ENCODE measurements at places on chromosomes 5 and 9.

DNA sequence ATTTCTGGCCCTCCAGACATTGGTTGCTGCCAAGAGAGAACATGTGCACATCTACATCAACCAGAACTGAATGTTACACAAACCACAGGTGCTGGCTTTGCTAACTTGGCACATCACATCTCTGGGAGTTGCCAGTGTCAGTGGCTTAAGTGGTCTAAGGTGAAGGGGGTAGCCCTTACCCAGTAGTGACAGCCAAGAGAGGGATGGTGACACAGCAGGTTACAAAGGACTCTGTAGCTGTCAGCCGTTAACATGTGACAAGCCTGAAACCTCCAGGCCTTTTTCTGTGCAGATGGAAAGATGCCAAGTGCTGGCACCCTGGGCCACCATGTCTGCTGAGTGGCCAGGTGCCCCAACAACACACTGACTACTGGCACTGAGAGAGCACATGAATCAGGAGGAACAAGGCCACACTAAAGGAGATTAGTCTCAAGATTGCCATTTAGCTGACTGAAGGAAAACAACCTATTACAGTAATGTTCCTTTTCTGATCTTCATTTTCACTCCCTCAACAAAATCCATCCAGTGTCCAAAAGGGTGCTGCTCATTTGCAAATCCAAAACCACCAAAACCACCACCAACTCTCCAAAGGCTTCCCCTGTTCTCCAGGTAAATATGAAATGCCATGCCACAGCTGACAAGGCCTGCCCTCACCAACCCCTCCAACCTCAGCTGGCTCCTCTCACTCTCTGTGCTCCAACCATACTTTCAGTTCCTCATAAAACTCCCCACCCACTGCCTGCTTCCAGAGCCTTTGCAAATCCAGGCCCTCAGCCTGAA, 20.2 kb downstream of the SIL1 start:
- DNase-seq: peak; percentile 26

DNA sequence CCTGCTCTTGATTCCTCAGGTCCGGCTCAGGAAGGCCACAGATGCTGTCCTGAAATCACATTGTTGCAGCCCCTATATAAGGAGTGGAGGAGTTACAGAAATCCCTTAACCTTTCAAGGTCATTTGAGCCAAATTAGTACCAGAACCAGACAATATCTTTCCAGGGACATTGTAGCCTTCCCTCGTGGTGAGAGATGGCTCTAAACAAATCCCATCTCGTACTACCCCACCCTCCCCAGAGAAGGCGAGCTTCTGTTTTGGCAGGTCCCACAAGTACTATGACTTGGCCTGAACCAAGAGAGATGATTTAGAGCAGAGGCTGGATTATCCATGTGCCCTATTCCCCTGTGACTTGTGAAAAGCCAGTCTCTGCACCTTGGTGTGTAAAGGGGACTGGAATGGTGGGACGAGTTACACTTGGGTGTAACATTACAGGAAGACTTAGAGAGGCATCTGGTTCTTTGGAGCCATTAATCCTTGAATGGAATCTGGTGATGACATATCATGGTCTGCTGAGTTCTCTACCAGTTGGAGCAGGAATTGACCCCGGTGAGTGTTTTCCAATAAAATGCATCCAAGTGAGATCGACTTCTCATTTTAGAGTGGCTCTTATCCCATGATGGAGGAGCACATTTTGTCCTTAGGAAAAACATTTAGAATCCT, at the start of gene FAM240B:
Gene FAM240B (minus strand): TSS at position 51 of the 663 bp plus-strand sequence. CDS start 16,134 bp downstream, outside the sequence.
- no peak for DNase-seq

GRCh38 chr5:14364096-14364495, 217.5 kb upstream of the OTULINL start:
- DNase-seq: no peak

GRCh38 chr5:43046474-43046873, 6.4 kb upstream of the ANXA2R start:
- DNase-seq: no peak

GRCh38 chr5:127187706-127188105, 102.9 kb upstream of the MEGF10 start:
- DNase-seq: no peak

DNA sequence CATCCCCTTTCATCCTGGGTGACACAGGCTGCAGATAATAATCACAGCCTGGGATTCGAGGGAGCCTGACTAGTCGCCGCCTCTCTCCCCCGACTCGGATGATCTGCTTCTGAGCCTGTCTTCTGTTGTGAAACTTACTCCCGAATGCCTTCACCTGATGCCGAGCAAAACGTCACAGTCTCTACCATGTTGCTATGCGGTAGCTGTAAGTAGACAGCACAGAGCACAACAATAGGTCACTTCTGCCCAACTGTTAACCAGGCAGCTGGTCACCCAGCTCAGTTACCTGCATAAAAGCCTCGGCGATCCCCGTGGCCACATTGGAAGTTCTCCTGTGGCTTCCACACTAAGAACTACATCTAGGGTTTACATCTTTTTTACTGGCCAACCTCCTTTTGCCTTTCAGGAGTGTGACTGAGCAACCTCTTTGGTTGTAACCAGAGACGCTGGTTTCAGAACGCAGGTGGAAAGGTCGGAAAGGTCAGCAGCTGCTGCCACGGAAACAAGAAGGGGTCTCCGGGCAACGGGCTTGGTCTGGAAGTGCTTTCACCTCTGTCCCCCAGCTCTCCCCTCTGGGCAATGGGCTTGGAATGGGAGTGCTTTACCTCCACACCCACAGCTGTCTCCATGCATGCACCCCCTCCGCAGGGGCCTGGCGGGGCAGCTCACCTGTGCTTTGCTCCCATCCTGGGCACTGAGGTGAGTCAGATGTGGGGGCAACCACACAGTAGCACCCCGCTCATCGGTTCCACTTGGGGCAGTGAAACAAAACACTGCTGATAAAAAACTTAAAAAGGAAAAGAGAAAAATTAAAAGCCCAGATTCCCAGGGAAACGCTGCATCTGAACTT, 7.6 kb upstream of the PPP1R26 start:
- DNase-seq: no peak

DNA sequence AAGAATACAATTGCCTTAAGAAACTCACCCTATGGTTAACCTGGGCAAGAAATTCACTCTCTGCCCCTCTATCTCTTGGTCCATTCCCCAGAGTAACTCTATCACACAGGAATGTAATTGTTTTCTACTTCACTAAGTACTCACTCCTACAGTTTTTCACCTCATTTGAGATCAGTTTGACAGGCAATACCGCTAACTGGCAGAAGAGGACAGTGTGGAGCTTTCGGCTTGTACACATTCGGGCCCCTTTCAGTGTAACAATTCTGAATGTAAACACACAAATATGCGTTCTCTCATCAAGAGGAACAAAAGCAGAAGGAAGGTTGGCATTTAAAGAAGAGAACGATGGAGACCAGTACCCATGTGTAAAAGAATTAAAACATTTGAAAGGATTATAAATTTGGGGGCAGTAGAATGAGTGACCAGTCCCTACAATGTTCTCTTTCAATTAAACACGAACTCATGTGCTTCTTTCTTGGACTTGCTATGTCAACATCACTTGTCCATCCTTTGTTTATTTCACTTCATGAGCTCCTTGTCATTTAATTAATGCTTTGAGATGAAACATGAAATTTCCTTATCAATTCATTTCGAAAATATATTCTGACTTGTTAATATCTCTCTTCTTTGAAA, 188.5 kb upstream of the GRAMD2B start:
- no peak for DNase-seq

DNA sequence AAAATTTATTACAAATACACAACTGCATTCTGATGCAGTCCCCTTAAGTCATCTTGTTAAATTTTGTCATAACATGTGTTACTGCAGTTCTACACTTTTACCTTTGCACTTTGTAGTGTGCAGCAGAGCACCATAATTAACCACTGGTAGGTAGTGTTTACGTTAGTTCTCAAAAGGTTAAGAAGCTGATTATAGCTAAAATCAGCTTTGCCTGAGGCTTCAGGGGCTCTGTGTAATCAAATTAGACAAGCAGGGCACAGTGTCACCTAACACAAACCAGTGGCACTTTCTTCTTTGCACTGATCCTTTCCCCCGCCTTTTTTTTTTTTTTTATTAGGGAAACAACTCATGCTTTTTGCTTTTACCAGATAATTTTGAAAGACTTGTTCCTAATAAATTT, 26.1 kb downstream of the POU5F2 start:
- no peak for DNase-seq

- no peak for DNase-seq
Observed at GRCh38 chr5:463952-464351, 21.0 kb downstream of the EXOC3 start.

GRCh38 chr5:69308046-69308553, 24.5 kb downstream of the CCDC125 start:
- no peak for DNase-seq

DNA sequence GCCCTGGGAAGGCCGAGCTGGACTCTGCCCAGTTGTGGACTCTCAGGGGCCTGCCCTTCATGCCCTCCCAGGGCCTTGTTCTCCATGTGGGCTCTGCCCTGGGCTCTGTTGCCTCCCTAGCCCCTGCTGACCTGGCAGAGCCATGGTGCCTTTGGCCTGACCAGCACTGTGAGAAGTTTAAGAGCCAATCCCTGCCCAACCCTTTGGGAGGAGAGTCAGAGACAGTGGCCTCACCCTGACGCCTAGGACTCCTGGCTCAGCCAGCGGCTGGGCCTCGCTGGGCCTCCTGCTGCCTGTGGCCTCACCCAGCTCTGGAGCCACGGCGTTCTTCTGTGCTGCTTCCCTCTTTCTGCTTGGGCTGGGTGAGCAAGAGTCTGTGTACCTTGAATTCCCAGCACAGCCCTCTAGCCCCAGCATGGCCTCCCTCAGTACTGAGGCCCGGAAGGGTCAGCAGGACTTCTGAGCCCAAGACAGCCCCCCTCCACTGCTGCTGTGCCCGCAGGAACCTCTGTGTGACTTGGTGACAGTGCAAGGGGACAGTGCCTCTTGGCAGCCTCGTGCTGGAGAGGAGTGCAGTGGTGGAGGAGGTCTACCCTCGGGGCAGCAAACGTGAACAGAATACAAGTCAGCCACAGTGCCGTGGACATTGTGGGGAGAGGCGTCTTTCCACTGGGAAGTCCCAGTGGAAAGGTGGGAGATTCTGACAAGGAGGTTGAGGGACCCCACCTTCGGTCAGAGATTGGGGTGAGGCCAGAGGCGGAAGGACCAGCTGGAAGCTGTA, 97.4 kb downstream of the CACNA1B start:
- no peak for DNase-seq

DNA sequence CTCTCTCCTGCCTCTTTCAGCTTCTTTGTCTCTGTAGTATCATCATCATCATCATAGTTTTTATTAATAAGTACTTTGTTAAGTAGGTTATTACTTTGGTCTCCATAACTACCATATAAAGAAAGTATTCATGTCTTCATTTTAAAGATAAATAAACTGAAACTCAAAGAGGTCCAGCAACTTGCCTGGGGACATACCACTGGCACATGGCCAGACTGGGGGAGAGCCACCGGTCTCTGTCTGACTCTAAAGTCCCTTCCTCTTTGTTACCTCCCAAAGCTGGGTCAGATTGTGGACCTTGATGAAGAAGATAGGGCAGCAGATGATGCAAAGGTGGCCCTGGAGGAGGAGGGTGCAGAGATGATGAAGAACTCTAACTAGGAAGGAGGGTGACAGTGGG, 8.5 kb downstream of the CDX1 start:
- DNase-seq: no peak

DNA sequence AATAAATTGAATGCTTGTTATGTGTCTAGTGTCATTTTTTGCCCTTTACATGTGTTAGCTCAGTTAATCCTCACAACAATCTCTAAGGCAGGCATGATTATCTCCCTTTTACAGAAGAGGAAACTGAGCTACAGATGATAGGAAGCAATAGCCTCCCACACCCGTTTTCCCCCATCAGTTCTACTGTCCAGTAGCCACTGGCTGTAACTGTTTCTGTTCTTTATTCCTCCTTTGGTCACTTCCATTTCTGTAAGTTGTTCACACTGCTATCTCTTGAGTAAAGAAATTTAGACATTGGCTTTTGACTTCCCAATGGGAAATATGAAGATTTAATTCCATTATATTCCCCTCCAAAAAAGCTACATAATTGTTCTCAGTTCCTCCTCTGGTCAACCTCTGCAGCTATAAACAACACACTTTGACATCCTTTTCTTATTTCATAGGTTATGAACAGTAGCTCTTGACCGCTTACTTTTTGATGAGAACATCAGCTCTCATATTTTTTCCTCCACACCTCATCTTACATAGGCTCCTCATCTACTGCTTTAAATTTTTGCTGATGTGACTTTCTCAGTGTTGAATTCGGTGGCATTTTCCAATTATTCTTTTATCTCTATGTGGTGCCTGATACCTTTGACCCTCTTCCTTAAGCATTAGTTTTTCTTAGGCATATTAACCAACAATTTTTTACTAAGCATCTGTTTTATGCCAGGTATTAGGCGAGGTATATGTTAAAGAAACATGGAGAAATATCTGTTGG, 21.4 kb downstream of the SPZ1 start:
- no peak for DNase-seq

- DNase-seq: no peak
Observed at GRCh38 chr5:10859393-10860195, 98.6 kb upstream of the DAP start.

DNA sequence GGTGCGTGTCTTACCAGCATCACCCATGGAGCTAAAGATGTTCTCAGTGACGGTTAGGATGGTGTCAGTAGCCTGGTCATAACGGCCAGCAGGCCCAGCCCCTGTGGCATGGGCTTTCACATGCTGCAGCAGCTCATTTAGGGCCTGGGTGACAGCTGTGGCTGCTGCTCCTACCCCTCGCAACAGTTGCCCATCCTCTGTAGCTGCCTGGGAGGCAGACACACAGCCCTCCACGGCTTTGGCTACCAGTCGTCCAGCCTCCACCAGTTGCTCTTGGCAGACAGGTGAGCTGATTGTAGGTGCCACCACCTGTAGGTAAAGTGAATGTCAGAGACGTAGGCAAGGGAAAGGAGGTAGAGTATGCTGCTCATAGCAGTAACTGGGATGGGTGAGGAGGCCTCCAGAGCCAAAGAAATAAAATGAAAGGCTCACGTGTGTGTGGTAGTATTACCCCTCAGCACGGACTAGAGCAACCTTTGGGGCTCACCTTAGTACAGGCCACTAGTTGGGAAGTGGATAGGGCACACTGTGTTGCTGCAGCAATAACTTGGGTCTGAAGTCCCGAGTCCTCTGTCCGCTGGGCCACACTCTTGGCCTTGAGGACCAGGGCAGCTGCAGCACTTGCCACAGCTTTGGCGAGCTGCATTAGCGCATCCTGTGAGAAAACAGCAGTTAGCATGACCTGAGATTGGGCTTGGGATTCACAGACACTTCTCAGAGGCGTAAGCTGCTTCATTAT, 14.7 kb downstream of the TLN1 start:
- no peak for DNase-seq

GRCh38 chr5:125325488-125326149, 579.2 kb upstream of the ZNF608 start:
- no peak for DNase-seq

DNA sequence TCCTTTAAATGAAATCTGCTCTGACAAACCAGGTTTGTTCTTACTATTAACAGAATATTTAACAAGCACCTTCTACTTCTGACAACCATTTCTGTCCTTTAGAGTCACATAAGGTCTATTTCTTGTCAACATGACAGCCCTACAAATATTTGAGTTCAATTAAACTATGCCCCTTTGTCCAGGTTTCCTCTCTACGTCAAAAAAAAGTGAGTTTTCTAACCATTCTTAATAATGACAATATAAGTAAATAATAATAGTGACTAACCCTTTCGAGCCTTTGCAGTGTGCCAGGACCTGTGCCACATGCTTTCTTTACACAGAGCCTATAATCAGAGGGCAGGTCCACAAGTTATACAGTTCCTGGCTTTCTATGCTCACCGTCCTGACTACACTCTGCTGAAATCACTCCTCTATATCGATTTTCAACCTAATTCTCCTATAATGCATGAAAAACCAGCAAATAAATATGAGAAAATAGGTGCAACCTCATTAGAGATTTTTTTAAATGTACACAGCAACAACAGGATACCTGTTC, 115.0 kb downstream of the CDK5RAP2 start:
- DNase-seq: no peak
